HepG2 (cell line): ENCODE measurements at places on chromosomes 11 and 22. TPM values are rescaled to one million over a fixed set of nuclear protein-coding genes. Genes with fewer than 3 reads are reported as not detected.

DNA sequence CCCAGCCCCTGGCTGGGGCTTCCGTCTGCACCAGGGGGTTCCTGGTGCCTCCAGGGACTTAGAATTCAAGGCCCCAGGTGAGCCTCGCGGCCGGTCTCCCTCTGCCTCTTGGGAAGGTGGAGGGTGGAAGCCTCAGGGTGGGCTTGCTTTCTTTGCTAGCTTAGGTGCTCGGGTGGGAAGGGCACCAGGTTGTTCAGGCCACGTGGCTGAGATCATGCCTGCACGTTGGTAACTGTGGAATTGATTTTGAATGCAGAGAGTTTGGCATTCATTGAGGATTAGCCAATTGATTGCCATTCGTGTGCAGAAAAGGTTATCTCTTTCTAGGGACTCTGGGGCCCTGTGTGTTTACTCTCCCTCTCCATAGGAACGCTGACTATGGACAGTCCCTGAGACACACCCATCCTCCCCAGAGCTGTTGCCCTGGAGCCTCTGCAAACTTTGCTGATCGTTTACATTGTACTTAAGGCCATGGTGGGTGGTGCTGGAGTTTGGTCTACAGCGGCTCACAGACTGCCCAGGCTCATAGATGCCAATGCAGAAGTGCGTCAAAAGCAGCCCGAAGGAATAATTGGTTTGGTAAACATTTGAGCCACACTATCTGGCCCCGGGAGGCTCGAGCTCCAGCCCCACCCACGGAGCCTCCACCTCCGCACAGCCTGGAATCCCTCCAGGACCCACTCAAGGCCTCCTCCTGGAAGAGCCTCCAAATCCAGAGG, 1457.7 kb downstream of the BRD1 start:
- H3K36me3 ChIP-seq: no peaks in the 10 kb centered on the region
- no peak overlapping the region for H3K4me3 ChIP-seq
- no peak overlapping the region for H3K27ac ChIP-seq
- peaks cover 10% of the 10 kb centered on the region; the same call in 1 of the 2 replicates for H3K27me3 ChIP-seq
- DNase-seq: peak; percentile 85

OR4A16 gene
- not detected in 2 replicates for total RNA-seq

BCO2 gene
- 0.38 TPM in 1 of 2 replicates, not detected in the other for total RNA-seq

DNA sequence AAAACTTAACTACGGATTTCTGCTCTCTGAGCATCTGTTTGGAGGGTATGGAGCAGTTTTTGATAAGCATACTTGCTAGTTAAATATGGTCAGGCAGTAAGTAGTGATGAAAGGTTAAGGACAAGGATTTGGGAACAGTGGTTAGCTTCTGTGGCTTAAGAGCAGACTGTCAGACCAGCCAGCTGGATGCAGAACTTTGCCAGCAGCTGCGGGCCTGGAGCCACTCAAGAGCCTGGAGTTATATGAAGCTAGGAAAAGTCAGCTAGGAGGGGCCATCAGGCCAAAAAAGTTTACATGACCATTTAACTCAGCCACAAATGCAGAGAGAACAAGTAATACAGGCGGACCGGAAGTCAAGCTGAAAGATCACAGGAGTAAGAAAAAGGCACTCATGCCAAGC, 1817.7 kb downstream of the LRRC4C start:
- no peak for DNase-seq
- no peak overlapping the region for H3K27ac ChIP-seq
- H3K4me3 ChIP-seq: no peak overlapping the region
